ENCODE measurements at places on chromosomes 1 and 21. TPM values are rescaled to one million over a fixed set of nuclear protein-coding genes. Genes with fewer than 3 reads are reported as not detected.

Gene AKNAD1
- not detected for total RNA-seq

Gene MR1
- 26.9 TPM for total RNA-seq

DNA sequence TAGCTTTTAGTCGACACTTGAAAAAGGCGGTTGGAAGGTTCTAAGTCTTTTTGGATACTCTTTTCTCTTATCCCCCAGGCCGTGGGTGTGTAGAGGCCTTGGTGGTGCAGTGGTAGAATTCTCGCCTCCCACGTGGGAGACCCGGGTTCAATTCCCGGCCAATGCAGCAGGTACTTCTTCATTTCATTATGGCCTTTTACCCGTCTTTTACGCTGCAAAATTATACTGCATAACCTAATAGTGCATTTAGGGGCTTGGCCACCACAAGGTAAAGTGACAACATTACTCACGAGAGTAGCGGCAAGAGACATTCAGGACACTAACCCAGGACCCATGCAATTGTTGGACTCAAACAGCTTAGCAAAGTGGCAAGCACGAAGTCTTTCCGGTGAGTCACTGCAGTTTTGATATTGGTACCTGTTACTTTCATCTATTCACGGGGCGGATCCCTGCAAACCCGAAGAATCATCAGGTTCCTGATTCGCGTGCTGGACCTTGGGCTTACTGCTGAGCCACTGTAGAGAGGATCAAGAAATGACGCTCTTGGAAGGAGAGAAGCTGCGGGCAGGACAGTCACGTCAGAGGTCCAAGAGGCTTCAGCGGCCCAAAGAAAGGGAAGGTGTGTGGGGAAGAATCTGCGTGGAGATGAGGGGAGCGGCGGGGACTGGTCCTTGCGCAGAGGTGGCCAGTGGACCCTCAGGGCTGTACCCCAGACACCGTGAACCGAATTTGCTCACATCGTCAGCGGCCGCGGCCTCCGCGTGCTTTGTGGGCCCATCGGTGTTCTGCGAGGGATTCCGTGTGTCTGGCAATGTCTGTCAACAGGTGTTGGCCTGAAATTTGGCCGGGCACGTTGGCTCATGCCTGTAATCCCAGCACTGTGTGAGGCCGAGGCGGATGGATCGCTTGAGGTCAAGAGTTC is 12.9 kb upstream of the RNU1-4 start:
- H3K27ac ChIP-seq, result no peak overlapping the region
- H3K27me3 ChIP-seq, result peaks cover 8% of the 10 kb centered on the region
- H3K36me3 ChIP-seq, result no peaks in the 10 kb centered on the region
- H3K4me1 ChIP-seq, result no peaks in the 10 kb centered on the region

GRCh38 chr1:116834595-116834994 is 75.1 kb upstream of the PTGFRN start:
- no peak overlapping the region for H3K4me3 ChIP-seq
- DNase-seq, result no peak
- peaks cover 7% of the 10 kb centered on the region for H3K4me1 ChIP-seq
- no peaks in the 10 kb centered on the region for H3K27me3 ChIP-seq

DNA sequence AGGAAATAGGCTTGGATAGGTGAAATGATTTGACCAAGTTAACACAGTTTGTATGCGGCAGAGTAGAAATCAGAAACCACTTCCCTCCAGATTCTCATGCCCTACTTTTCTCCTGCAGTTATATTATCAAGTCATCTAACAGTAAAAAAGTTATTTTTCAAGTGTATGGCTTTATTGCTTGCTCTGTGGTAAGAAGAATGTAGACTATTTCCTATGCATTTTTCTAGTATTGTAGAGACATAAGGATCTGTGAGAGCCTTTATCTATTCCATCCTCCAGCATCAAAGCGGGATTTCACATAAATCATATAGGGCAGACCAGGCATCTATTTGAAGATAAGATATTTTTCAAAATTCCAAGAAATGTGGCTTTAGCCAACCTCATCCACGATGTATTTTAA is 208.5 kb downstream of the TTLL7 start:
- no peaks in the 10 kb centered on the region for H3K27me3 ChIP-seq
- H3K4me1 ChIP-seq, result no peaks in the 10 kb centered on the region
- no peaks in the 10 kb centered on the region for H3K36me3 ChIP-seq
- no peak overlapping the region for H3K4me3 ChIP-seq
- no peak overlapping the region for H3K27ac ChIP-seq
- no peak for DNase-seq

Data from natural killer cell treated with Interleukin-12 subunit alpha and Interleukin-12 subunit beta and Interleukin-15 and Interleukin-18, amount 100 ng/mL, for 72 hours (primary cell).